Activated CD4-positive, CD25-positive, alpha-beta regulatory T cell (primary cell): ENCODE measurements at places on chromosomes 4 and X.
A peak's percentile ranks its signal among the peaks of the same experiment; 100 is the strongest.

DNA sequence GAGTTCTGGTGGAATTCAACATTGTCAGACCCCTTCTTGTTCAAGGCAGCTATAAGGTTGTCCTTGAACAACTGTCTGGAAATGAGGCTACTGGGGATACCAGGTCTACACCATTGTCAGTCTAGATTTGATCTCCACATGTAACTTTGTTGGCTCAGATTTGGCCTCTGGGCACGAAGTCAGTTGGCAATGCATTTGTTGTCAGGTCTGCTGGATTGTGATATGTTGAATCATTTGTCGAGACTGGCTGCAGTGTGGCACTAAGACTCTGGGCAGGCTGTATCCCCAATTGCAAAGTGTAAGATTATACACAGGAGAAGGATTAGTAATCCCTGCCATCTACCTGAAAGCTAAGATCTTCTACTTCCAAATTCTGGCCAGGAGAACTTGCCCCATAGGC lies 26.5 kb downstream of the ZNF81 start:
- no peak for DNase-seq

GRCh38 chr4:72858328-72858727 lies 211.2 kb downstream of the COX18 start:
- no peak for DNase-seq

DNA sequence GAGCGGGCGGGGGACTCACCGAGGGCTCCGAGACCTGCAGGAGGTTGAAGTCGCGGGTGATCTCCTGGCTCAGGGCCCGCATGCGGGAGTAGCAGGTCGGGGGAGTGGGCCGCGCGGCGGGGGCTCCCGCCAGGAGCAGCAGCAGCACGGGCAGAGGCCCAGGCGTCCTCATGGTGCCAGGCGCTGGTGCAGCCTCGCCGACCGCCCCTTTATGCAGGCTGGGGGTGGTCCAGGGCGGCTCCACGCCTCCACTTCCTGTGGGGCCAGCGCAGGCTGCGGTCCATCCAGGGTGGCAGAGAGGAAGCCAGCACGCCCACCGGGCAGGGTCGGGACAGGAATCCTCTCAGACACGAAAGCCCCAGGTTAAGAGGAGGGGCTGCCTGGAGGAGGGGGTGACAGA lies at the start of gene CYTL1:
CYTL1 (minus strand) TSS at position 185 of the 400 bp plus-strand sequence; CDS start at position 172, 13 bp downstream.
- no peak for DNase-seq

- DNase-seq = no peak
These were observed 2506.6 kb downstream of the PCDH7 start for GRCh38 chr4:33226783-33227182.

DNA sequence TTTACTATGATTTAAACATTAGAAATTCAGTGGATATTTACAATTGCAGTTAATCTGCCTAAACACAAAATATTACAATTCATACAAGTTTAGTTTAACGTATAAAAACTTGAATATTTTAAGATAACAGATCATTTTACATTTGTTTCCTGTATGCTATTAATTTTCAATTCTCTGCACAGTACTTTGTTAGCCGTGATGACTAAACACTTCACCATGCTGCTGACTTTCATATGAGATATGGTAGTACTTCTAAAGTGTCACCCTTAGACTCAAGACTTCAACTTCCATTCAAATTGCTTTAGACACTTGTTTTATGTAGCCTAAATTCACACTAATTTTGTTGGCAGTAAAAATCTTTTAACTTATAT lies 1646.4 kb upstream of the ADGRL3 start:
- DNase-seq = no peak

GRCh38 chr4:236028-236427 lies 69.2 kb downstream of the ZNF732 start:
- no peak for DNase-seq

- DNase-seq = no peak
These were observed 88.9 kb downstream of the RBM47 start for GRCh38 chr4:40540800-40541199.

DNA sequence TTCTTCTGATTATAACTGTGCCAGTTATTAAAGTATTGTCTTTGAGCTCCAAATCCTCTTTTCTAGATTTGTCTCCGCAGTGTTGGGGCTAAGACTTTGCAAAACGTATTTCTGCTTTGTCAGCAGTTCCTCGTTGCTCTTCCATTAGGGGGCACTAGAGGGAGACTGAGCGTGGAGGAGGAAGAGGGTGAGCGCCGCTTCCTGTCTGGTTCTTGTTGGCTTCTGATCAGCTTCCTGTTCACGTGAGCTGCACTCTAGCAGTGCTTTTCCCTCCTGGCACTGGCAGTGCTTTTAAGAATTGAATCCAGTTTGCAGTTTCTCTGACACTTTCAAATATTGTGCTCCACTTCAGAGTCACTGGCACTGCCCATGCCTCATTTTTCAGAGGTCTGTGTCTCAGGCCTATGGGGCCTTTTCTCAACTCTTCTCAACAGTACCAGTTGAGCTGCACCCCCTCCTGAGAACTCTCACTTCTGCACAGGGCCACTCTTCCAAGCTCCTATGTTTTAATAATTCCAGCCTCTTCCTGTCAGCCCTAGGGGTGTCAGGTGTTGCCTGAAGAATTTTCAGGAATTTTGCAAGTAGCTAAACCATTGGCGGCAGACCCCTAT lies 54.4 kb upstream of the LCORL start:
- no peak for DNase-seq

DNA sequence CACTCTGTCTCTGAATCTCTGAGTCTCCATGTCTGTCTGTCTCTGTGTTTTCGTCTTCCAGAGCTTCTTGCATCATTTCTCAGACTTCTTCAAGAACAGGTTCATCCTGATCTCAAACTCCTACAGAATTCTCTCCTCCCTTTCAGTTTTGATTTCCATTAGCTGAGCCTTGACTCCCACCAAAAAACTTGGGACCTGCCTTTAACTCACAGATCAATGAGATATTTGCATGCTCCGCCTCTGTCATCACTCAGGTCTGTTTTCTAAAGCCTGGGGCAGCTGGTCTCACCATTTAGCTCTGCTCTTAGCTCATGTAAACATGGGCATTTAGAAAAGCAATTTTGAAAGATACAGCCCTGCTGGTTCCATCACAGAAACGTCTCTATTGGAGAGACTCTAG lies 8.6 kb downstream of the DAPP1 start:
- DNase-seq = no peak

DNA sequence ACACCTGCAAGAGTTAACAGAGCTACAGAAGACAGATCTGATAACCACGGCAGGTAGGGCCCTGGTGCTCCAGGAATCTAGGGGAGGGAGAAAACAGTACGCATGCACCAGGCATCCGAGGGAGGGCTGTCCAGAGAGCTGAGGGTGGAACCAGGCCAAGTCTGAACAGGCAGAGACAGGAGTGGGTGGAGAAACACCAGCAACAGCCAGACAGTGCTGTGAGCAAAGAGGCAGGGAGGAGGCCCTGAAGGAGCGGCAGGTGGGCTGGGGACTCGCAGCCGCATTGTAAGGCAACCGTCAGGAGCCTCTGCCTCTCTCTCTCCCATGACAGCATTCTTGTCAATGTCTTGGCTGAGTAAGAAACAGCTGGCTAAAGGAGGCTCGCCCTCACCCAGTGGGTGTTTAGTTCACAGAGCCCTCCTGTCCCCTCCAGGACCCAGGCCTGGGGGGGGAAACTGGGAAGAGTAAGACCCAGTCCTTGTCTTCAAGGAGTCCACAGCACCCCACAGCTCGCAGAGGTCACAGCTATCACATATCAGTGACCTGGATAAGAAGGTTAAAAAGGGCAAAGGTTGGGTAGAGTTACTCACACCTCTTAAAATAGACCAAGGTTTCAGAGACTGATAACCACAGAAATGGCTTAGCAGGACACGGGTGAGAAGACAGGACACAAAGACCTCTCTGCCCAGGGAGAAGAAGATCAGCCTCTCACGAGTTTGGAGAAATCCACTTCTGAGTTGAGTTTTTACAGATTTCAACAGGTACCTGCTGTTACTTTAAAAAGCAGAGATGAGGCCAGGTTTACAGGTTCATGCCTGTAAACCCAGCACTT lies 10.5 kb downstream of the ACSL1 start:
- no peak for DNase-seq

- DNase-seq = no peak
These were observed 28.5 kb downstream of the SASH3 start for GRCh38 chrX:129808158-129808828.

GRCh38 chrX:113954297-113954696 lies 629.6 kb upstream of the HTR2C start:
- DNase-seq = no peak

- DNase-seq = peak; percentile 32
These were observed at the start of gene FOXP3 for GRCh38 chrX:49264460-49264859. TSS of gene FOXP3 (minus strand) at chrX:49264710. CDS start at chrX:49258505, 6,205 bp downstream.

DNA sequence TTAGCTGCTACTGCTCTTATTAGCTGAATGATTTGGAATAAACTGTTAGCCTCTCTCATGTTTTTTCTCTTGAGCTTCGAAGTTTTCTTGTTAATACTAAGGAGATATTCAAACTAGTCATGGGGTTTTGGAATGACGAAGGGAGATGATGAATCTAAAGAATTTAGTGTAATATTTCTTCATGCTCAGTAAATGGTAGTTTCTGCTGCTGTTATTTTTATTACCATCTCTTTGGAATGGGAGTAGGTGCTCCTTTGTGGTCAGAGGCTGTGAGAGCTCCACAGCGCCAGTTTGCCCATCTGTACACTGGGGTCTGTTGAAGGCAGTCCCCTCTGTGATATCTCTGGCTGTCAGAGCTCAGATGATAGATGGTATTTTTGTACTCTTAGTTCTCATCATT lies 33.7 kb downstream of the HTT start:
- DNase-seq = no peak

GRCh38 chr4:105232374-105232773 lies 85.7 kb downstream of the TET2 start:
- no peak for DNase-seq

- no peak for DNase-seq
These were observed 1.4 kb downstream of the JADE3 start for GRCh38 chrX:46913667-46914066.

DNA sequence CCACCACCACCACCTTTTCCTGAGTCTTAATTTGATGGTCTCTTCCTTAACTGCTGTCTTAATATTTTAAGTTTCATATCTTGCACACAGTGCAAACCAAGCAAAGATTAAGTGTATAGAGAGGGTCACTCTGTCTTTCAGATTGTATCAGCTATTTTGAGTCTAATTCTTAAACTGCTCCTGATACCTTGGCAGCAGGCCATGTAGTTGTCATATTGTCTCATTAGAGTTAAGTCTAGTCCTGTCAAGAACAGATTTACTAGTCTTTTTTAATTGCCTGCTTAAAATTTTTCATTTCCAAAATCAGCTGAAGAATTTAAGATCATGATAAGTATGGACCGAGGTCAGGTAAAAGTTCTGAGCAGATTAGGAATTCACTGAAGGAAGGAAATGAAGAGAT lies 51.5 kb downstream of the FHIP1A start:
- no peak for DNase-seq

GRCh38 chr4:86338989-86339388 lies 20.9 kb downstream of the MAPK10 start:
- DNase-seq = no peak

DNA sequence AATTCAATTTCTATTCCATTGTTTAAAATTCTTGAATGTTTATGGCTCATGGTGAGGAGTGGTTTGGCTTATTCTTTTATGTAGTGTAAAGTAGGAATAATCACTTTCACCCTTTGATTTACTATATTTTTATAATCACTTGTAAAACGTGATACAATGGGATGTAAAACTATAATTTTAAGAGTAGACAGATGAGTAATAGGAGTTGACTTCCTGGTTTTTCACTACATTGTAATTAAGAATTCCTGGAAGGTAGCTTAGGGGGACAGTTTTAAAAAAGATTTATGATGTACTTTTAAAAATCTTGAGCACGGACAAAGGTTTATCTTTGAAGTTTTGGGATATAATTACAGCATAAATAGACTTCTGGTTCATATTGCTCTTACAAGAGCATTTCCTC lies 65.3 kb downstream of the PDGFC start:
- DNase-seq = no peak

GRCh38 chrX:118730500-118731247 lies 3.3 kb downstream of the IL13RA1 start:
- DNase-seq = no peak

DNA sequence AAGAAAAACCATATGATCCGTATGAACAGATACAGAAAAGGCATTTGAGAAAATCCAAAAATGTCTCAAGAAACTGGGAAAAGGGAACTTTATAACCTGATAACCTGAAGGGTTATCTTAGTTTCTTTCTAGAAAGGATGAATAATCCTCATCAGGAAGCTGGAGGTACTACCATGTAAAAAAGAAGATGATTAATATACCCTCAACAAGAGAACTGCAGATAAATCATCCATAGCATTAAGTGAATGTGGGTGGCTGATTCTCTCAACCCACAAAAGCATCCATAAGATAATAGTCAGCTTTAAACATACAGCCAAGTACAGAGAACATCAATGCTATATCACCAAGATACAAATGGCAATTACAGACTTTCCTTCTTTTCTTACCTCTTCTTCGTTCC lies 26.4 kb downstream of the ANAPC10 start:
- DNase-seq = no peak

DNA sequence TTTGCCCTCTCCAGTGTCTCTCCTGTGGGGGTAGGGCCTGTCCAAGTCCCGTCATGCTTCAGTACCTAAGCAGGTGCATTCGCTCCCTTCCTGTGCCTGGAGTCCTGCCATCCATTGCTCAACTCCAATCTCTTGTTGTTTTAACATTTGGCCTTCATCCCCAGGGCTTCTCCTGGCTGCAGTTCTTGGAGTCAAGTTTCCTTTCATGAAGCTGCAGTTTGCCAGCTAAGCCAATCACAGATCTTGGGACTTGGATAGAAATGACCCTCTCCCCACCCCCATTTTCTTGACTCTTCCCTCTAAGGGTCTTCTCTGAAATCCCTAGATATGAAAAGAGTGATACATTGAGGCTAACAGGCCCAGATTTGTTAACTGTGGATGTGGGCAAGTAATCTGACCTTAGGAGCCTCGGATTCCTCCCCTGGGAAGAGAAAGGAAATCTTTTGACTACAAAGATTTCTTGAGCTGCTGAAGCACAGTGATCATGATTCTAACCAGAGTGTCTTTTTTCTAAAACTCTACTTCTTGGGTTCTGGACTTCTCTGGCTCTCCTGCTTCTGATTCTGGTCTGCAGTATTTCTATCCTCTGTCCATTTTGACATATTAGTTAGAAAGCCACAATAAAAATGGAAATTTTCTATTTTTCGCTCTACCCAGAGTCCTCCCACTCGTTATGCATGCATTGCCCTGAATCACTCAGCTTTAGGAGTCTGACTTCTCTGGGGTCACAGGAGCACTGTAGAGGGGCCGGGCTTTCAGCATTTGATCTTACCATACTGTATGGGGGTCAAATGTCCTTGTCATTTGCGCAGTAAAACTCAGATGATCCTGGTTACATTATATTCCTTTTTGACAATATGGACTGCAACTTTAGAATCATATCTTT lies 61.0 kb downstream of the CHRNA9 start:
- DNase-seq = no peak

GRCh38 chr4:188986271-188986689 lies 847.0 kb downstream of the TRIML1 start:
- DNase-seq = no peak

DNA sequence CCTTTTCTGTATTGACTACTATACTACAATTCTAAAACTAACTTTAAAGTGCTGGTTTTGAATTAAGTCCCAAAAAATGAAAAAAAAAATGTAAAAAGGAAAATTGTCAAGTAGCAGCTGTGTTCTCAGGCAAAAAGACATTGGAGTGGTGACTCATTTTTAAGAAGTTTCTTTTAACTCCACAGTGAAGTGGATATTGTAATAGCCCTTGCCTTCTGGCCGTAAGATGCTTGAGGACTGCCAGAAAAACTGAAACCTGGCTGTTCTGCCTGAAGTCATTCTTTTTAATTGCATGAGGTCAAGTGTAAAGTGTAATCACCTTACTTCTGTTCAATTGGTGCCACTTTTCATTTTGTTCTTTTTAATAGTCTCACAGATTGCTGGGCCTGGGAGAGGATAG lies 28.9 kb downstream of the SPANXD start:
- no peak for DNase-seq

GRCh38 chr4:179130122-179130714 lies 1688.0 kb upstream of the AGA start:
- DNase-seq = no peak
